NCI-H1092 (cell line): ENCODE measurements at places on chromosomes 5 and 9.

DNA sequence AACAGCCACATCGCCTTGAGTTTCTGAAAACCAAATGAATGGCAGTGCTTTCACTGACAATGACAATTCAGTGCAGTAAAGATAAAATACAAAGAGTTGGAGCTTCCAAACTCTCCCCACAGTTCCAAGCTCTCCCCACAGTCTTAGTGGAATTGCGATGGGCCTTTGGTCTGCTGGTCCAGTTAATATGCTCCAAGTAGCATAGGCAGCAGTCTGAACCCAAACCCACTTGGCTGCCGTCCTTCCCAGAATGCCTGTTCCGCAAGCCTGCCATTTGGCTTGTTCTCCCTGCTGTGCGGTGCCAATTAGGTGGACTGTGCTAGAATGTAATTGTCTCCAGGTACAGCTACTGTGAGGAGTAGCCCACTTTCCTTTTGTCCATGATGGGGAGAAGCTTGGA lies 250.1 kb downstream of the GOLPH3 start:
- no peak for DNase-seq

GRCh38 chr5:160169326-160169725 lies 50.1 kb upstream of the PWWP2A start:
- DNase-seq = no peak

DNA sequence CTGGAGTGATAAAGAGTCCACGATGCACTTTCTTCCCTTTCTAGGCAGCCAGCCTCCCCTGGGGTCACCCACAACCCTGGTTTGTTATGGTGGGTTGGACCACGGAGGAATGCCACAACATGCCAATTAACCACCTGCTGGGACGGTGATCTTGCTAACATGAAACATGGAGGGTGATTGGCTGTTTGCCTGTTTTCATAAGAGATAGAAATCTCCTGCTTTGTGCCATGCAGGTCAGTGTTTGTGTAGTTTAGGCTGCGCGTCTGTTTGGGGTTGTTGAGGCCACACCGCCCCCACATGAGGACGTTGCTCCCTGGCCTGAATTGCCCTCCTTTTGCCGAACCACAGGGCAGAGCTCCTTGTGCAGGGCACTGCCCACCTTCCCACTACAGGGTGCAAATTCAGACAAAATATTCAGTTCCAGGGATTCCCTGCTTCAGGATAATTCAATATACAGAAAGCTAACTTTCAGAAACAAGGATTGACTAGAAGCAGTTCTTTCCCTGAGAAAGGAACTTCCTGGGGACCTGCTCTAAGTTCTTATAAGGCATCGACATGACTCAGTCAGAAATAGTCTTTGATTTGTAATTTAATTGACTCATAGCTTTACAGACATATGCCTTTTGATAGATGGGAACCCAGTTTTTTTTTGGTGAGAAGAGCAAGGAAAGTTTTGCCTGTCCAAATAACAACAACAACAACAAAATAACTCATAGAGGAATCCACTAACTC lies 427.6 kb downstream of the GADD45G start:
- no peak for DNase-seq

GRCh38 chr5:173751266-173751600 lies 134.8 kb upstream of the BOD1 start:
- no peak for DNase-seq

DNA sequence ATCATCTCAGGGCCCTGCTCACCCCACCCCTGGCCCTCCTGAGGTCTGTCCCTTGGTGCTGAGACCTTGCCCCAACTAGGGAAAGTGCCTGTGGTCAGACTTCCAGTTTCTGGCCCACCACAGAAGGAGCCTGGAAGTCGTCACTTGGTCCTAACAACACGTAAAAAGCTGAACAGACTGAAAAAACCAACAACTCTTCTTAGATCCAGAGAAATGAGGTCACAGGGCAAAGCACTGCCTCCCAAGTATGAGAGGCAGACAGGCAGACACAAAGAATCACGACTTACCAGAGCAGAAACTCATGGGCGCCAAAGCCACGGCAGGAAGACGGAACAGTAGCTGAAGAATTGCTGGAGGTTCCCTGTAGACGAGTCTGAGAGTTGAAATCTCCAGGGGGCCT lies 38.5 kb downstream of the OR2V1 start:
- no peak for DNase-seq

DNA sequence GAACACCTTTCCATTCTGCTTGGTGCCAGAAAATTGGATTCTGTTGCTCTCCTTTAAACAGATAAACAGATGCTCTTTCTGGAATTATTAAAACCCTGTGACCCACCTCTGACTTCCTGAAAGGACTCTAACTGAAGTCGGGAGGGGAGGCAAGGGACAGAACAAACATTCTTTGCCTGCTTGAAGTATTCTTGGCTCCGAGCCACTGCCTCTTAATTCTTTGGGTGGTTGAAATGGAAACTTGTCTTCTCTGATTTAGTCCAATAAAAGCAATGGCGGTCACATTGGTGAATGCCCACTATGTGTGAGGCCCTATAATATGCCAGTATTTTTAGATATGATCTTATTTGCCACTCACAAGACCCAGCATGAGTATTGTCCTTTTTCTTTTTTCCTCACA lies 236.8 kb downstream of the SLIT3 start:
- DNase-seq = no peak

DNA sequence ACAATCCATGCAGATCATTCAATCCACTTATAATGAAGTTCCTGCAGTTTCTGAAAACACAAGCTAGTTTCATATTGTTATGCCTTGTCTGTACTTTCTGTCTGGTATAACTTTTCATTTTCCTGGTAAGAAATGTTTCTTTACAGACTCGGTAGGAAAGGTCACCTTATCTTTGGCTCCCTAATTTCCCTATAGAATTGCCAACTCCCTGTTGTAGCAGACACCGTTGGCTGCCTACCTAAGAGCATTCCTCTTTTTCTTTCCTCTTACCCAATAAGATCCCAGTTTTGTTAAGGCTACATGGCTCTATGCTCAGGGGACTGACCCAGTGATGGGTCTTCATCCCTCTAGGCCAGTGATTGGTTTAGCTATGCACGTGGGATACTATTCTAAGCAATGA lies 6.2 kb upstream of the ARHGEF37 start:
- DNase-seq = no peak

DNA sequence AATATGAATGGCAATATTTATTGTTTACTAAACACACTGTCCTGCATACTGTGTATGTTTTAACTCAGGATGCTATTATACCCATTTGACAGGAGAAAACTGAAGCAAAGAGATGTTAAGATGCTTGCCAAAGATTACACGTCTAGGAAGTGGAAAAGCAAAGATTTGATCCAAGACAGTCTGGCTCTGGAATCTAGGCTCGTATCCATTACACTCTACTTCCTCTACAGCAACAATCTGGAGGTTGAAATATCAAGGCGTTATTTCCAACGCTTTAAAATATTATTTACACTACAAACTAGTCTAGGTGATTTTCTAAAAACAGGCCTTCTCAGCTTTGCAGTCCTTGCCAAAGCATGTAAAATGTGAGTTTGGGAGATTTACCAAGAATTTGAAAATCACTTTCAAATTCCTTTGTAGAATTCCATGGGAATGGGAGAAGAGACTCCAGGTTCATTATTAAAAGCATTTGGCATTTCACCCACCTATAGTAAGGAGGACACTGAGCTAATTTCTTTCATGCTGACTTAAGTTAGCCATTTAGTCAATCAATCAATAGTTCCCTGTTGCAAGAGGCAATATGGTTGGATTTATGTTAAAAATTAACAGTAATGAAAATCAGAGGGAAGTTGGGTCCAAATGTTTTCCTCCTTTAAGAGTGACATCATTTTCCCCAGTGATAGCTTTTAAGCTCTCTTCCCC lies 356.3 kb upstream of the SMARCA2 start:
- no peak for DNase-seq

DNA sequence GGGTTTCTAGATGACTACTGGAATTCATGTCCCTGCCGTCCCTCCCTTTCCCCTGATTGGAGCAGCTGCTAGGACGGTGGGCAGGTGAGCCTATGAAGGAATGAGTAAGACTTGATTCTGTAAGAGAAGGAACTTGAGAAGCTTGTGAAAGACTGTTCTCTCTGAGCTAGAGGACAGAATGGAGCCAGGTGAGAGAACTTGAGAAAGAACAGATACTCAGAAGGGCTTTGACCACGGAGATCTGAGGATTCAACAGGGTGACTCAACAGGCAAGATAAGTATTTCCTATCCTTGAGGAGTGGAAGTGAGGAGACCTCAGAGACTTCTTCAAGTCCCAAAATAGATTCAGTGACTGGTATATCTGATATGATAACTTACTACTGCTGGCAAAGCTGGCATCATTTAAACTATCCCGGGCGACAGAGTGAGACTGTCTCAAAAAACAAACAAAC lies 41.9 kb downstream of the HSDL2 start:
- DNase-seq = no peak
